ENCODE measurements at places on chromosomes 5 and 9. TPM values are rescaled to one million over a fixed set of nuclear protein-coding genes. Genes with fewer than 3 reads are reported as not detected.

Gene C5orf22
- 30.4 TPM for total RNA-seq

Gene SPINK13
- not detected for total RNA-seq

Gene LECT2
- not detected for total RNA-seq

Gene CAMSAP1
- total RNA-seq = 38.0 TPM

Gene NDUFS4
- total RNA-seq = 103 TPM

Gene NIPSNAP3A
- total RNA-seq = 19.8 TPM

Gene PCDHGA12
- total RNA-seq = 2.6 TPM

Gene MEIKIN
- total RNA-seq = not detected

Gene PCDHGB1
- total RNA-seq = 0.71 TPM

Gene PWWP2A
- total RNA-seq = 7.3 TPM

Gene TARS1
- 59.3 TPM for total RNA-seq

Gene PCDHGC3
- total RNA-seq = 7.3 TPM

Data from psoas muscle (tissue), 8 donors.